ENCODE measurements at places on chromosomes 12 and 14. TPM values are rescaled to one million over a fixed set of nuclear protein-coding genes. Genes with fewer than 3 reads are reported as not detected.

Gene SERPINA9
- total RNA-seq = not detected

Gene SCYL2
- 54.4 TPM for total RNA-seq

DNA sequence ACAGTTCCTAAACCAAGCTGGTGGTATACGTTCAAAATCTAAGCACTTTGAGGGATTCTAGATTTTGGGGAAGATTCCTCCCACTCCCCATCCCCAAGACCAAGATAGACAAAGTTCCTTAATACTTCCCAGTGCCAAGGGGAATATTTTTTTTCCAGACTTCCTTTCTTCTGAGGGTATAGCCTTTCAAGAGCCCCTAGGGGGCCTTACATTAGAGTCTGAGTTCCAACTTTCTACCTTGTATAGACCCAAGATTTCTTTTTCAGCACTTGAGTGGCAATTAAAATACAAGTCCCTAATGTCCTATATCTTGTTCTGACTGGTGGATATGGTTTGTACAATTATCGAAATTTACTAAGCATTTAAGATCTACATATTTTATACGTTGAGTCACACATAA is 28.7 kb upstream of the SOS2 start:
- H3K27me3 ChIP-seq = no peaks in the 10 kb centered on the region
- no peaks in the 10 kb centered on the region for H3K4me1 ChIP-seq
- DNase-seq = no peak
- no peaks in the 10 kb centered on the region for H3K36me3 ChIP-seq

GRCh38 chr14:73049428-73049827 is 8.9 kb upstream of the RBM25 start:
- H3K36me3 ChIP-seq = no peaks in the 10 kb centered on the region
- no peak overlapping the region for H3K27ac ChIP-seq
- no peaks in the 10 kb centered on the region for H3K4me1 ChIP-seq
- H3K27me3 ChIP-seq = no peaks in the 10 kb centered on the region

DNA sequence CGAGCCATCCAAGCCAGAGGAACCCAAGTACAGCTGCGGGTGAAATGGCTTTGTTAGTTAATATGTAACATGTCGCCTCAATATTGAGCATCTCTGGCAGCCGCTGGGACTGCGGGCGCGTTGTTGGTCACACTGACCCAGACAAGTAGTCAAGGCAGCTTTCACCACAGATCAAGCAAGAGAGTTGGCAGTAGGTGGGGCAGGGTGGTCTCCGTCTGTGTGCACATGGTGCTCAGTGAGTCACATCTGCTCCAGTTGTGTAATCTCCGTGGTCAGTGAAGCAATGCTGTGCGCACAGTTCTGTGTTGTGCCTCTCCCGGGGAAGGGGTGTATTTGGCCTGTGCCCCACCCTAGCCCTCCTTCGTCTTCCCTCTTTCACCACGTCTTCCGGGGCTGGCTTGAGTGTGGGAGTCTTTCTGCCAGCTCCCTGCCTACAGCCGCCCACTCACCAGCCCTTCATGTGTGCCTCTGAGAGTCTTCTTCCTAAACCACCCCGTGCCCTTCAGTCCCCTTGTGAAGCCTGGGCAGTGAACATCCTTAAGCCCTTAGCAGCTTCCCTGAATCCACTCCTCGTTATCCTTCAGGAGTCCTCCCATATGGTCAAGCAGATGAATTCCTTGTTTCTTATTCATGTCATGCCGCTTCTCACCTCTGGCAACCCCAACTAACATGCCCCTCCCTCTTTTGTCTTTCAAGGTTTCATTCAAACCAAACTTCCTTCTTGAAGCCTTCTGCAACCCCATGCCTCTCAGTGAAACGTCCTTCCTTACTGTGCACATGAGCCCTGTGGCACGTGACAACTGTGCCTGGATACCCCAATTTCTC is 242.1 kb downstream of the CACNA1C start:
- no peak overlapping the region for H3K4me3 ChIP-seq
- no peaks in the 10 kb centered on the region for H3K4me1 ChIP-seq
- no peaks in the 10 kb centered on the region for H3K36me3 ChIP-seq

- no peaks in the 10 kb centered on the region for H3K36me3 ChIP-seq
- no peak overlapping the region for H3K4me3 ChIP-seq
- H3K27ac ChIP-seq = peak overlapping the region; percentile 63
Observed at GRCh38 chr12:3726456-3726855, 26.5 kb downstream of the CRACR2A start.

- DNase-seq = no peak
- H3K27me3 ChIP-seq = no peaks in the 10 kb centered on the region
- no peak overlapping the region for H3K4me3 ChIP-seq
- H3K27ac ChIP-seq = no peak overlapping the region
Observed at GRCh38 chr12:131529196-131530040, 181.5 kb upstream of the SFSWAP start.

DNA sequence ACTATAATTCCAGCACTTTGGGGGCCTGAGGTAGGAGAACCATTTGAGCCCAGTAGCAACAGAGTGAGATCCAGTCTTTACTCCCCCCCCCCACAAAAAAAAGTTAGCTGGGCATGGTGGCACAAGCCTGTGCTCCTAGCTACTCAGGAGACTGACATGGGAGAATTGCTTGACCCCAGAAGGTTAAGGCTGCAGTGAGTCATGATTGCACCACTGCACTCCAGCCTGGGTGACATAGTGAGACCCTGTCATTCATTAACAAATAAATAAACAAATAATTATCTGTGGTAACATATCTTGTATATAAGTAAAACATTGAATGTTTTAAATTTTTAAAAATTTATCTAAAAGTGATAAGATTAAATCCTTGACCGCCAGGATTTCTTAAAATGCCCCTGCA is 4.8 kb downstream of the ENTPD5 start:
- H3K36me3 ChIP-seq = no peaks in the 10 kb centered on the region
- H3K27ac ChIP-seq = no peak overlapping the region
- H3K4me3 ChIP-seq = no peak overlapping the region
- no peak for DNase-seq
- no peaks in the 10 kb centered on the region for H3K4me1 ChIP-seq

Gene TTC9
- 6.7 TPM for total RNA-seq

DNA sequence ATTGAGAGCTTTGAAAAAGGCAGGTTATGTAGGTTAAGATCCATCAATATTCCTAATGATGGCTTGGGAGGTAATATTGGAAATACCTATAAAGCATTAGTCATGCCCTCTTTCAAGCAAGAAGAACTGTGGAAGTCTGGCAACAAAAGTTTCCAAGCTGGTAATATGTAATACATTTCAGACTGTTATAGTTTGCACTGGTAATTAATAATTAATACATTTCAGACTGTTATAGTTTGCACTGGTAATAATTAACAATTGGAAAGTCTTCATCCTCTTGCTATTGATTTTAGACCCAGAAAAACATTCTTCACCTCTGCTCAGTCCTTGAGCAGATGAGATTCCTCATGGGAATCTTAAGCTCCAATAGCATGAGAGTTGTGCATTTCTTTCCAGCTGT is 29.0 kb upstream of the WDR89 start:
- no peak overlapping the region for H3K27ac ChIP-seq
- no peak overlapping the region for H3K4me3 ChIP-seq
- H3K27me3 ChIP-seq = no peaks in the 10 kb centered on the region
- no peak for DNase-seq
- H3K36me3 ChIP-seq = no peaks in the 10 kb centered on the region
- H3K4me1 ChIP-seq = no peaks in the 10 kb centered on the region

GRCh38 chr12:31324116-31324844 is 1.7 kb downstream of the SINHCAF start:
- no peaks in the 10 kb centered on the region for H3K27me3 ChIP-seq
- no peaks in the 10 kb centered on the region for H3K4me1 ChIP-seq
- H3K4me3 ChIP-seq = peak overlapping the region; percentile 72
- H3K27ac ChIP-seq = peak overlapping the region; percentile 92
- H3K36me3 ChIP-seq = no peaks in the 10 kb centered on the region

Gene B3GNT4
- 0.64 TPM for total RNA-seq

Gene GALNT8
- 5.1 TPM for total RNA-seq

Gene SIX1
- total RNA-seq = 25.0 TPM

GRCh38 chr14:92475451-92476187 is 38.0 kb upstream of the RIN3 start:
- no peaks in the 10 kb centered on the region for H3K27me3 ChIP-seq
- H3K4me3 ChIP-seq = no peak overlapping the region
- DNase-seq = no peak
- no peak overlapping the region for H3K27ac ChIP-seq
- no peaks in the 10 kb centered on the region for H3K4me1 ChIP-seq
- H3K36me3 ChIP-seq = no peaks in the 10 kb centered on the region

- H3K4me1 ChIP-seq = peaks cover 2% of the 10 kb centered on the region
- H3K27me3 ChIP-seq = no peaks in the 10 kb centered on the region
- H3K4me3 ChIP-seq = no peak overlapping the region
- no peaks in the 10 kb centered on the region for H3K36me3 ChIP-seq
- no peak for DNase-seq
- H3K27ac ChIP-seq = no peak overlapping the region
Observed at GRCh38 chr14:47009615-47010014, 358.0 kb upstream of the RPL10L start.

GRCh38 chr12:64072916-64073575 is 149.1 kb downstream of the KICS2 start:
- no peak for DNase-seq
- H3K4me1 ChIP-seq = no peaks in the 10 kb centered on the region
- no peak overlapping the region for H3K4me3 ChIP-seq
- H3K36me3 ChIP-seq = no peaks in the 10 kb centered on the region
- H3K27ac ChIP-seq = no peak overlapping the region

Gene PTPN21
- 16.8 TPM for total RNA-seq

- no peaks in the 10 kb centered on the region for H3K4me1 ChIP-seq
- H3K27me3 ChIP-seq = no peaks in the 10 kb centered on the region
- H3K36me3 ChIP-seq = no peaks in the 10 kb centered on the region
- no peak overlapping the region for H3K4me3 ChIP-seq
Observed at GRCh38 chr14:88802596-88802995, 9.8 kb upstream of the EML5 start.

DNA sequence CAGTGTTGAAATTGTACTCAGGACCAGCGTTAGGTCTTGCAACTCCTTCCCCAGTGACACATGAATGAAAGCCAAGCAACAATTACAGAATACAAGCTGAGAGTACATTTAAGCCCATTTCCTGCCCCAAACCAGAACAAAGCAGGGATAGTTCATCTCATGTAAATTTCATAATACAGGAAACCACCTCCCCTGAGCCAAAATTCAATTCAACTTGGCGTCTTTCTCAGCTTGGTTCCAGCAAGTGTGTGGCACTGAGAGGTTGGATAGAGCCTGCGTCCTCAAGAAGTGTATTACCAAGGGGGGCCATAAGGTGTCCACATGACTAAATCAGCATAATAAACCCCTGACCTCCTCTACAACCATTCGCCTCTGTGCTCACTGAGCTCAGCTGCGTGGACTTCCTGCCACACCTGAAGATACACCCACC is 278.9 kb upstream of the CRY1 start:
- no peak for DNase-seq
- no peak overlapping the region for H3K27ac ChIP-seq
- no peak overlapping the region for H3K4me3 ChIP-seq

GRCh38 chr12:100868487-100868886 is 73.9 kb downstream of the ANO4 start:
- DNase-seq = no peak
- no peaks in the 10 kb centered on the region for H3K4me1 ChIP-seq
- no peak overlapping the region for H3K27ac ChIP-seq
- H3K4me3 ChIP-seq = no peak overlapping the region

Gene CFAP251
- total RNA-seq = 0.55 TPM

Gene SCN8A
- total RNA-seq = 10.4 TPM

GRCh38 chr14:104246401-104247335 is 108.3 kb downstream of the KIF26A start:
- DNase-seq = no peak
- H3K4me3 ChIP-seq = no peak overlapping the region
- H3K27ac ChIP-seq = no peak overlapping the region
- no peaks in the 10 kb centered on the region for H3K27me3 ChIP-seq

DNA sequence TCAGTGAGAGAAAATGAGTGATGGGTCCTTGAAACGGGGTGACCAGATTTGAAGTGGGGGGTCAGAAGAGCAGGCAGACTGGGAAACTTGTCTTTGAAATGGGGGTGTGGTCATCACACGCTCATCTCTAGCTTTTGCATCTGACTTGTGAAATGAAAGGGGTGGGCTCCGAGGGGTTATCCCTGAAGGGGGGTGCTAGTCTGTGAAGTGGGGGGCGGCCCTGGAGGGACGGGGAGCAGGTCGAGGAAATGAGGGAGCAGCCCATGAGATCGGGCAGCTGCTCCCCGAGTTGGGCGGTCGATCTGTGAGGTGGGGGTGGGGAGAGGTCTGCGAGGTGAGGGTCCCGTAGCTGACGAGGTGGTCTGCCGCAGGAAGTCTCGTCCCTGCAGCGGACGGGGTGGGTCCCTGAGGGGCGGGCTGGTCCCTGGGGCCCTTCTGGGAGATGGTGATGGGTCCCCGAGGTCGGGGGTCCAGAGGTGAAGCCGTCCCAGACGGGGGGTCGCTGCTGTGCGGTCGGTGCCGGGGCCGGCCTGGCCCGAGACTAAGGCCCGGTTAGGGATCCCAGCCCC is 542 bp downstream of the PXN start:
- H3K27me3 ChIP-seq = no peaks in the 10 kb centered on the region
- no peak for DNase-seq
- H3K27ac ChIP-seq = peak overlapping the region; percentile 94
- peak overlapping the region; percentile 93 for H3K4me3 ChIP-seq

DNA sequence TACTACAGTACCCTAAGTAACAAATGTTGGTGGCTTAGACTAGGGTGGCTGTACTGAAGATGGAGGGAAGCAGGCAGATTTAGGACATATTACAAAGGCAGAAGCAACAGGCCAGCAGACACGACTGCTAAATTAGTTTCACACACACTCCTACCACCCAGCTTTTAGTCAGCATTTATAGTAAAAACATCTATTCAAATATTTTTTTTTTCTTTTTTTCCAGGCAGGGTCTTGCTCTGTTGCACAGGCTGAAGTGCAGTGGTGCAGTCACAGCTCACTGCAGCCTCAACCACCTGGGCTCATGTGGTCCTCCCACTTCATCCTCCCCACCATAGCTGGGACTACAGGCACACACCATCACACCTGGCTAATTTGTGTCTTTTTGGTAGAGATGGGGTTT is 72.9 kb downstream of the CDK17 start:
- no peak for DNase-seq
- H3K27me3 ChIP-seq = no peaks in the 10 kb centered on the region
- H3K4me1 ChIP-seq = no peaks in the 10 kb centered on the region
- no peak overlapping the region for H3K27ac ChIP-seq
- H3K36me3 ChIP-seq = no peaks in the 10 kb centered on the region
- H3K4me3 ChIP-seq = no peak overlapping the region

DNA sequence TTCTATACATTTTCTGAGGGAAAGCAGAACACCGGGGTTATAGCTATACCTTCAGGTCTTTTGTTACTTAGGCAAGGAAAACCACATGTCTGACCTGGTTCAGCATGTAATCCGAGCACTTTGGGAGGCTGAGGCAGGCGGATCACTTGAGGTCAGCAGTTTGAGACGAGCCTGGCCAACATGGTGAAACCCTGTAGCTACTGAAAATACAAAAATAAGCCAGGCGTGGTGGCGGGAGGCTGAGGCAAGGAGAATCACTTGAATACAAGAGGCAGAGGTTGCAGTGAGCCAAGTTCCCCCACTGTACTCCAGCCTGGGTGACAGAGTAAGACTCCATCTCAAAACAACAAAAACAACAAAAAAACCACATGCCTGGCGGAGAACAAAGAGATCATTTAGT is 177.6 kb downstream of the ACSS3 start:
- no peak for DNase-seq
- no peak overlapping the region for H3K4me3 ChIP-seq
- no peaks in the 10 kb centered on the region for H3K4me1 ChIP-seq
- H3K36me3 ChIP-seq = no peaks in the 10 kb centered on the region
- no peak overlapping the region for H3K27ac ChIP-seq
- H3K27me3 ChIP-seq = no peaks in the 10 kb centered on the region

Gene TEAD4
- 9.9 TPM for total RNA-seq
